Stimulated activated naive CD4-positive, alpha-beta T cell treated with Interleukin-2 at 50 U/mL for 16 hours (primary cell): ENCODE measurements at places on chromosomes 4 and X.

GRCh38 chr4:32189788-32190187 lies 1469.6 kb downstream of the PCDH7 start:
- no peak for DNase-seq

GRCh38 chr4:146654687-146655520 lies 16.2 kb downstream of the POU4F2 start:
- no peak for DNase-seq

GRCh38 chrX:15468036-15468435 lies 25.1 kb downstream of the PIR start:
- DNase-seq: no peak

GRCh38 chrX:150224676-150225075 lies 138.4 kb upstream of the MAMLD1 start:
- no peak for DNase-seq

DNA sequence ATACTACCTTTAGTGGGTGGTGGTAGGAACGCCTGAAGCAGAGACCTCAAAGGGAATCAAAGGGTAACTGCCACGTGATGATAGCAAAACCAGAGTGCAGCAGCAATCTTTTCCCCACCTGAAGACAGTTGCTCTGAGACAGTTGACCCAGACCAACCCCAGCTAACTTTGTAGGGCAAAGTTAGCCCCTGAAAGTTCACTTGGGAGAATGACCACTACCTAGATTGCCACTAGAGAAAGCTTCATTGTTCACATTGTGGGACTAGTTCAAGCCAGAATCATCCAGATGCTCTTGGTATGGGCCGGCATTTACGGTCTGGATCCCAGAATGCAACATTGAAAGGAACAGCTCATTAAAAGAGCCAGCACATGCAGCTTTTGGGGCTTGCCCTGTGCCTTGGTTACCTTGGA lies 4.1 kb downstream of the SEPTIN6 start:
- DNase-seq: no peak

GRCh38 chr4:48431401-48431800 lies 51.7 kb upstream of the SLC10A4 start:
- no peak for DNase-seq

DNA sequence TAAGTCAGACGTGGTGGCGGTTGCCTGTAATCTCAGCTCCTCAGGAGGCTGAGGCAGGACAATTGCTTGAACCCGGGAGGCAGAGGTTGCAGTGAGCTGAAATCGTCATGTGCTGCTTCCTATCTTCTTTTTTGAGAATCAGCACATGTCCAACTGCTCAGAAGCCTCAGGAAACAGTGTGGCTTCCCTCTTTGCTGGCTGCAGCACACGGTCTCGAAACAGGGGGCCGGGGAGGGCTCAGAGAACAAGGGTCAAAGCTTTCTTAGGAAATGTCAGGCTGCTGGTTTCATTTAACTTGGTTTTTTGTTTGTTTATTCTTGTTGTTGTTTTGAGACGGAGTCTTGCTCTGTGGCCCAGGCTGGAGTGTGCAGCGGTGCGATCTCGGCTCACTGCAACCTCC lies 31.3 kb downstream of the CRLF2 start:
- DNase-seq: no peak

- no peak for DNase-seq
These were observed 54.9 kb downstream of the SLC9A7 start for GRCh38 chrX:46703980-46704379.

DNA sequence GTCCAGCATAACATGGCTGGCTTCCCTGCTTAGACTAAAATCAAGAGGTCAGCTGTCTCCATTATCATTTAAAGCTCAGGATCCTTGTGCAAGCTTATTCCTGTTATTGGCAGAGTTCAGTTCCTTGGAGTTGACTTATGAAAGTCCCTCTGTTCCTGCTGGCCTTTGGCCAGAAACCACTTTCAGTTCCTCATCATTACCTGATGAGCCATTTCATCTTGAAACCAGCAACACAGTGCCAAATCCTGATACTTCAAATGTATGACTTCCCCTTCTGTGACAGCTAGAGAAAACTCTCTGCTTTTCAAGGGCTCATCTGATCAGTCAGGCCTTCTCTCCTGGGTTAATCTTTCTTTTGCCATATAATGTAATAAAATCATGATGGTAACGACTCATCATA lies 110.6 kb upstream of the FSTL5 start:
- no peak for DNase-seq

DNA sequence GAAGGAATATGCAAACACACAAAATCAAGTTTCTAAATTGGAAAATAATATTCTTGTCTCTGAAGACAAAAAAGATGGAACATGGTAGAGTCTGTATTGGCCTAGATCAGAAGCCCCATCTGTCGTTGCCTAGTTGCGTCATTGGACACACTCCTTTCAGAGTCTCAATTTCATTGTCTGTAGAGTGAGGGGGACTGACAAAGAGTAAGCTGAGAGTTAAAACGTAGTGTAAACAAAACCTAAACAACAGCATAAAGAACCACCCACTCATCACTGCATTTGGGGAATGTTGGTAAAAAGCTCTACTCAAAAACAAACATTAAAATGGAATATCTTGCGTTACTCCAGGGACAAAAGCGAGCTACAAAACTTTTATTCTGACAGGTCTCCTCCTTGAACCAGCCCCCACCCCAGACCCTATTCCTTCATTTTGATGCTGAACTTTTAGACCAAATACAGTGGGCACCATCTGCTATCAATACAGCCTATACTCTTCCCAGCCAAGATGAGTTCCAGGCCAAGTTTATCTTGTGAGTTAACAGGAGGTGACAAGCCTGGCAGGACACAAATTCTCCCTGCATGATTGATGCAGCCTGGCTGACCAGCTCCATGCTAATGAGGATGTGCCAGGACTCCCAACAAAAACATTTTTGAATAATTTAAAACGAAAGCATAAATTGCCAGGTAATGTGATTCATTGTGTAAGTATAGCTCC lies 125.2 kb downstream of the COL25A1 start:
- DNase-seq: no peak

DNA sequence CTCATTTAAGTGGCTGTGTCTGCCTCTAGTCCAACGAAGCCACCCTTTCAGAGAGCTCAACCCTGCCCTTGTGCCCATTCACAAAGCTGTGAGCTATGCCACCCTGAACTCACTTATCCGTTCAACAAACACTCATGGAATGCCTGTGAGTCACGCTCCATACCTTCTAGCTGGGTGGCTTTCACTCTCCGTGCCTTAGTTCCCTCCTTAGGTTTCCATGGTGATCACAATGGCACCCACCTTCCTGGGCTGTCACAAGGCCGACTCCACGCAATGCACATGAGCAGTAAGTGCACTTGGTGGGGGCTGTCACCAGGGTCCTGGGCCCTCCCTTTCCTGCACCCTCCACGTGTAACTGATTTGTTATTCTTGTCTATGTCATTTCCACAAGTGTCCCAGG lies 37.2 kb upstream of the PPP2R2C start:
- no peak for DNase-seq

DNA sequence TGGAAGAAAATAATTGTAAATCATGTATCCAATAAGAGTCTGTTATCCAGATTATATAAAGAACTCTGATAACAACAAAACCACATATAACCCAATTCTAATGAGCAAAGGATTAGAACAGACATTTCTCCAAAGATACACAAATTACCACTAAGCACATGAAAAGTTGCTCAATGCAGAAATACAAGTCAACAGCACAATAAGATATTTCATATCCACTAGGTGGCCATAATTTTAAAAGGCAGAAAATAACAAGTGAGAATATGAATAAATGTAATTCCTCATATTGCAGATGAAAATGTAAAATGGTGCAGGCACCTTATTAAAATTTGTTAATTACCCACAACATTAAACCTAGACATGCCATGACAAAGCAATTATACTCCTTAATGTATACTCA lies 73.9 kb upstream of the ZCCHC13 start:
- no peak for DNase-seq

DNA sequence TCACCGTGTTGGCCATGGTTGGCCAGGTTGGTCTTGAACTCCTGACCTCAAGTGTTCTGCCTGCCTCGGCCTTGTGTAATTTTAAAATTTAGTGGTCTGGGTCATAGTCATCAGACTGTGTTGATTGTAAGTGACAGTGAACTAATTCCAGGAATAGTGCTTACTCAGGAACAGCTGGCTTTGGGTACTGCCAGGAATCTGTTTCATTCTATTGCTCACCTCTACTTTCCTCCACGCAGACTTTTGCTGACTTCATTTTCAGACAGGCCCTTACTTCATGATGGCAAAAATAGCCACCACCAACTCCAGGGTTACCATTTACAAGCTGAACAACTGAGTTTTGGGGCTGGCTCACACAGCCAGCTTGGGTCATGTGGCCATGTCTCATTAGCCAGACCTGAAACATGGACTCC lies 54.6 kb downstream of the FNIP2 start:
- no peak for DNase-seq

DNA sequence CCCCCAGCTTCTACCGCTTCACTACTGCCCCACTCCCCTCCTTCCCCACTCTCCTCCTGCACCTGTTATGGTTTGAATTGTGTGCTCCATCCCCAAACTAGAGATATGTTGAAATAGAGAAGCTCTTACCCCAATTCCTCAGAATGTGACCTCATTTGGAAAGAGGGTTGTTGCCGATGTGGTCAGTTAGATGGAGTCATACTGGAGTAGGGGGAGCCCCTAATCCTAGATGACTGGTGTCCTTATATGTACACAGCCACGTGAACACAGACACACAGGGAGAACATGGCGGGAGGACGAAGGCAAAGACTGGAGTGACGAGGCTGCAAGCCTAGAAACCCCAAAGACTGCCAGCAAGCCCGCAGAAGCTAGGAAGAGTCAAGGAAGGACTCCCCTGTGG lies 84.3 kb downstream of the FHDC1 start:
- DNase-seq: no peak

- DNase-seq: no peak
These were observed 141.5 kb upstream of the FRMPD4 start for GRCh38 chrX:11996810-11997209.

GRCh38 chr4:95610061-95610569 lies 61.3 kb upstream of the UNC5C start:
- no peak for DNase-seq

DNA sequence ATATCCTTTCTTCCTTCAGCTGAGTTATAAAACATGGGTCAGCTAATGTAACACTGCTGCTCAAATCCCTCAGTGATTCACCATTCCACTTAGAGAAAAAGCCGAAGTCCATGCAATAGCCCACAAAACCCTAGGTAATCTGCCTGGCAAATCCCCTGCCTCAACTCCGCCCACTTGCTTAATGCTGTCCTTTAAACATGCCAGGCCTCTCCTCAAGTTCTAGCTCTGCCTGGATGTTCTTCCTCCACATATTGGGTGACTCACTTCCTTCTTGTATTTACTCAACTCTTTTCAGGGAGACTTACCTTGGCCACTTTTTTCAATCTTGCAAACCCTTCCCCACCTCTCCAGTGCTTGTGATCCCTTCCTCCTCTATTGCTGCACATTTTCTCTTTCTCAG lies 89.8 kb downstream of the EMCN start:
- no peak for DNase-seq

- DNase-seq: no peak
These were observed 953.4 kb downstream of the FAT4 start for GRCh38 chr4:126268106-126268505.

DNA sequence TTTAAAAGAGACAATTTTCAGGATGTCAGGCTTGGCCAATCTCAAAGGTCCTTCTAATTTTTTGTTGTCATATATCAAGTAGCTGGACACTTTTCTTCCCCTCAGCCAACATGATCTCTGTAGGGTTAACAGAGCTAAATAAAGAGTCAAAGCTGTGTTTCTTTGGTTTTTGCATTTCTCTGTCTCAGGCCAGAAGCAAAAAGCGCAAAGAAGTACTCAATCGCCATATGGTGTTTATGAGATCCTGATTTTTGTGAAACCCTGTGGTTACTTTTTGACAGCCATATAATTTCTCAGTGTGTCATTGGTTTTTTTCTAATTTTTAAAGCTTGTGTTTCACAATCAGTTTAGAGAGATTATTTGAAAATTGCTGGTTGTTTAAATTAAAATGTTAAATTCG lies 111.9 kb downstream of the MAPK10 start:
- no peak for DNase-seq

- no peak for DNase-seq
These were observed 33.5 kb upstream of the AMOT start for GRCh38 chrX:112874175-112874574.

GRCh38 chr4:4852591-4853362 lies 6.7 kb upstream of the MSX1 start:
- peak; percentile 12 for DNase-seq

- DNase-seq: no peak
These were observed 717 bp downstream of the EDA start for GRCh38 chrX:69616457-69617203.

GRCh38 chr4:6709230-6710114 lies at the start of gene MRFAP1L1:
MRFAP1L1 (minus strand) TSS chr4:6709865; CDS start chr4:6709629, 236 bp downstream.
- DNase-seq: peak; percentile 97

DNA sequence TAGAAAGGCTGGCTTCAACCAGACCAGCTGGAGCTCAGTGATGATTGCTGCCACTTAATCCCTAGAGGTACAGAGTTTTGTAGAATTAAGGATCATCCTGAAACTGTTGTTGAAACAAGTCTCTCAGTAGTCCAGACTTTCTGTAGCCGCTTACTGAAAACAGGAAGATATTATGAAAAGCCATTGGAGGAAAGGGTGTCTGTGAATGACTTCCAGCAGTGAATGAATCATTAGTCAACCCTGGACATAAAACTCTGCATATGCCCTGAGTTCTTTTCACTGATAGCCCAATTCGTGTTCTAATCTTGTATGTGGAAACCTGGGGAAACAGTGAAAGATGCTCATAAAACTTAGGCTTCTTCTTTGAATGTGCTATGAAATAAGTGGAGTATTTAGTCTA lies 14.8 kb downstream of the HOPX start:
- no peak for DNase-seq

DNA sequence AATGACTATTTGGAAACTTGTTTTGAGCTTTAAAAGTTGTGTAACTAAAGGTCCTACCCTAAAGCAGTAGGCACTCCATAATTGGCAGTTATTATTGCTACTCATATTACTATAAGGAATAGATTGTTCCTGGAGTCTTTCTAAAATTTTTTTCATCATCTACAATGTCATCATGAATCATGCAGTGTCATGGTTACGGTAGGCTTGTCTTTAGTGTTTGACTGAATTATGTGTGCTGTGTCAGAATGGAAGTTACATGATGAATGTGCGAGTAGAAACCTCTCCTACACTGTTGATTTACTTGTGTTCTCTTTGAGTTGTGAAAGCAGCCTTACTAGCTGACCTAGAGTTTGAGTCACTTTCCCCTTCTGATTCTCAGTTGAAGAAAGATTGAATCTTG lies 1099.9 kb downstream of the RAPGEF2 start:
- DNase-seq: no peak

DNA sequence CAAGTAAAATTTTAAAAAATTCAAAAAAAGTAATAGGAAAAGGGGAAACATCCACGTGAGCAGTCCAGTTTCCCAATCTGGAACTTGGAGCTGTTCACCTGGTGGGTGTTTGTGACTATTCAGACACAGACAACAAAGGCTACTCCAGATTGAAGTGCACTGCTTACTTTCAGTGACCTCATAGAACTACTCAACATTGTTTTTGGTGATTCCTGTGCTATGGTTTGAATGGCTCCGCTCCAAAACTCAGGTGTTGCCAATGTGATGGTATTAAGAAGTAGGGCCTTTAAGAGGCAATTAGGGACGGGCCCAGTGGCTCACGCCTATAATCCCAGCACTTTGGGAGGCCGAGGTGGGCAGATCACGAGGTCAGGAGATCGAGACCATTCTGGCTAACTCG lies 22.1 kb downstream of the SH3RF1 start:
- no peak for DNase-seq

- DNase-seq: no peak
These were observed 36.5 kb downstream of the DCHS2 start for GRCh38 chr4:154455111-154455510.

GRCh38 chrX:133444196-133444595 lies 28.9 kb upstream of the GPC4 start:
- no peak for DNase-seq

- DNase-seq: no peak
These were observed 184.8 kb downstream of the UNC5C start for GRCh38 chr4:95363966-95364365.
